ENCODE measurements at places on chromosomes 1 and 21.
A peak's percentile ranks its signal among the peaks of the same experiment; 100 is the strongest.

DNA sequence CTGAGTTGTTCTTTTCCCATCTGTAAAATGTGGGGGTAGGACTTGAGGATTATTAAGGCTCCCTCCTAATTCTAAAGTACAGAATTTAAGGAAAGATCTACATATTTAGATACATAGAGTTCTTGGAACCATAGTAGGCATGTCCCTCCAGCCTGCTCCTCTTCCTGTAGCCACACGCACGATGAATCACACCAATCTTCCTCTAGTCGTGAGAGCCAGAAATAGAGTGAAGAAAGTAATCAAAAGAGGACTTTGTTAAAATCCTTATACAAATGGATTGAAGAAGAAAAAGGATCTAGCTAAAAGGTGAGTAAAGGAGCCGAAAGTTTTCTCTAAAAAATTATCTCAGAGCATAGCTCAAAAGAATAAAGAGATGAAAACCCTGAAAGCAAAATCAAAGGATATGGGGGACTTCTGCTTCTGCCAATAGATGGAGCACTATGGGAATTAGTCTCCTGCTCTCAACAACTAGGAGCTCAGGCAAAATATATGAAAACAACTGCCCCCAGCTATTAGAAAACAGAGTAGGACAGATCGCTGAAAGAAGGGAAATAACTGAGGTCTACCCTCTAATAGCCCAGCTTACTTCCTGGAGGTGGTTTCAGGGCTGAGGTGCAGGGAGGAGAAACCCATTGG, 8.5 kb downstream of the C1orf141 start:
- DNase-seq = no peak

DNA sequence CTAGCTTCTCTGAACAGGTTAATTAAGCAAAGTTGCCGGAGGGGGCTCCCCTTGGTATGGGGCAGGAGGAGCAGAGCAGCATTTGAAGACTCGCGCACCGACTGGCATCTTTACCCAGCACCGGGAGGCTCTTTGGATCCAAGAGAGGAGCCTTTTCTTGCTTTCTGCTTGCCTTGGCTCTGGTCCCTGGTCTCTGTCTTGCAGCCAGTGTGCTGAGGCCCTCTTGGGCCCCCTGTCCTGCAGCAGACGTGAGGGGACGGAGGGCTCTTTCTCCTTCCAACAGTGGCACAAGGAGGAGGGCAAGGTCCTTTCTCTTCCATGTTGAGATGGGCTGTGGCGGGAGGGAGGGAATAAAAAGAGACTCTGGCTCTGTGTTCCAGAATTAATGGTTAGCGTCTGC, 45.6 kb downstream of the ZBTB18 start:
- DNase-seq = no peak

DNA sequence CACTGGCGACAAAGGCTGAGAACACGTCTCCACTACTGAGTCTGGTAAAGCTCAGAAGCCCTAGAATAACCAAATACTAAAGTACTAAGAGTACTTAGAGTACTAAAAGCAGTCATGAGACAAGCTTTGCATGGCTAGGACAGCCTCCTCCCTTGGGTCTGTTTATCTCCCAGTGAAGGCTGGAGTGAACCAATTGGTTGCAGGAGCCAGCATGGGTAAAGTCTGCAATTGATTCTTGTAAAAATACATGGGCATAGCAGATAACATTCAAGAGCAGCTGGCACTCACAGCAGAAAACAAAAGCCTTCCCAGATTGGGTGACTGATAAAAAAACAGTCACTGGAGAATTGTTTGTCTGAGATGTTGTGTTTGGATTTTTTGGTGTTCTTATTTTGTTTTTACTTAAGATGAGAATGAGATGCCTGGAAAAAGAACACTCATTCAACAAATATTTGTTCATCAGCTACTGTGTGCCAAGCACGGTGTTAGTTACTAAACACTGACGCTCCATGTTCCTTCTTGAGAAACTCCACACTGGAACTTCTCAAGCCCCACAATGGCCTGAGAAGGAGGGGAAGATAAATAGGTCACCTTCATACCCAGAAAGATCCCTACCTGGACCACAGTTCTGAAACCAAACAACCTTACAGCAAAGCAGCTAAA, 3.7 kb downstream of the IRF6 start:
- no peak for DNase-seq

GRCh38 chr1:30648408-30649000, 74.9 kb downstream of the MATN1 start:
- no peak for DNase-seq

DNA sequence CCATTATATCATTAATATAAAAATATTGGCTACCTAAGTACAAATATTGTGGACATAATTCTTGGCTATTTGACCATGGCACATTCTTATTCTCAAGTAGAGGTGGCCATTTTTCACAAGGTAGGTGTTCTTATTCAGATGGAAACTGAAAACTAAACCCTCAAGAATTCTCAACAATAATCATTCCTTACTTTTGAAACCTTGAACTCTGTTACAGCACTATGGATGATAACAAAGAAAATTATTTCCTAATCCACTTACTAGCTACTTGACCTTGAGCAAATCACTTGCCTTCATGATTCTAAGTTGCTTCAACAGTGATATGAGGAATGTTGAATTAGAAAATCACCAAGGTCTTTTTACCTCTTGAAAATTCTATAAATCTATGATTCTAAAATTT, 482.2 kb downstream of the PTPRC start:
- DNase-seq = no peak

DNA sequence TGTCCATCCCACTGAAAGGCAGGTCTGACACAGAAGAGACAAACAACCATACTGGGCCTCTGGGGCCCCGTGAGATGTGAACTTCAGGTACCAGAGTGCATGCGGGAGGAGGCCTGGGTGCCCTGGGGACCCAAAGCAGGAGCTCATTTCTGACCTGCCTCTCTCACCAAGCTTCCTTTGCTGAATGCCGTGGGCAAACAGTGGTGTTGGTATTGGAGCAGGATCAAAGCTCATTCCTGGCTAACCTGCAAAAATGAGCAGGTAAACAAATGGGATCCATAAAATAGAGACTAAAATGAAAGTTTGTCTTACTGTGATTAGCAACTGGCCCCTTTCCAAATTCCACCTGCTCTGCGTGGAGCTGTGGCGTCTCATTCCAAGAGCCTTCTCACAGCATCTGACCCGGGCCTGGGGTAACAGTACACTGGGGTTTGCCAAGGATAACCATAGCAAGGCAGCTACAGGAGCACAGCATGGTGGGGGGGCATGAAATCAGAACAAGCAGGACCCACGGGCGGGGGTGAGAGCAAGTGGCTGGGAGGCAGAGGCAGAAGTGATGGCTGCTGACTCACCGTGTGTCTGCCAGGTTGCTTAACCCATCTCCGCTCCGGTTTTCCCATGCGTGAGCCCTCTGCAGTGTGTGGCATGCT, 103.6 kb downstream of the KIF26B start:
- peak; percentile 29 for DNase-seq

DNA sequence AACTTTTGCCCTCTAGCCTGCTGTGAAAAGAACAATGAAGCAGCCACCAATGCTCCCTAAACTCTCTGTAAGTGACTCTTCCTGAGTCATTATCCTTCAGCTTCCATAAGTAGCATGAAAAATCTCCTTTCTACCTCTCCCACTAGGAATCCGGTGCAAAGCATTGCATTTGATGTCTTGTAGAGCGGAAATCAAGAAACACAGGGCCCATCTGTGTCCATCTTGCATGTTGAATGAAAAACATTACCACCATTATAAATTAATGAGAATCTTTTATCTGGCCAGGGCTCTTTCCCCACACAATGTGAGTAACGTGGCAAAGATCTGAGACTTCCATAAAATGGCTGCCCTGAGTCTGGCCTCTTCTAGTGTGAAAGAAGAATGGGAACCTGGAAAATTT, 324.4 kb downstream of the ADGRL2 start:
- no peak for DNase-seq

GRCh38 chr1:109115685-109116084, 1.8 kb downstream of the ELAPOR1 start:
- DNase-seq = no peak

GRCh38 chr1:236284291-236284721, 2.5 kb upstream of the ERO1B start:
- no peak for DNase-seq

- DNase-seq = no peak
Observed at GRCh38 chr1:33382661-33383415, 48.1 kb downstream of the PHC2 start.
